ENCODE measurements at places on chromosomes 11 and 22.
A peak's percentile ranks its signal among the peaks of the same experiment; 100 is the strongest.

GRCh38 chr22:23069502-23070357 is 589 bp upstream of the GNAZ start:
- peak; percentile 17 for DNase-seq

GRCh38 chr11:1701091-1701807 is 4.3 kb downstream of the KRTAP5-6 start:
- DNase-seq = no peak

- DNase-seq = no peak
Observed at GRCh38 chr22:17402293-17402692, 33.0 kb downstream of the CECR2 start.

DNA sequence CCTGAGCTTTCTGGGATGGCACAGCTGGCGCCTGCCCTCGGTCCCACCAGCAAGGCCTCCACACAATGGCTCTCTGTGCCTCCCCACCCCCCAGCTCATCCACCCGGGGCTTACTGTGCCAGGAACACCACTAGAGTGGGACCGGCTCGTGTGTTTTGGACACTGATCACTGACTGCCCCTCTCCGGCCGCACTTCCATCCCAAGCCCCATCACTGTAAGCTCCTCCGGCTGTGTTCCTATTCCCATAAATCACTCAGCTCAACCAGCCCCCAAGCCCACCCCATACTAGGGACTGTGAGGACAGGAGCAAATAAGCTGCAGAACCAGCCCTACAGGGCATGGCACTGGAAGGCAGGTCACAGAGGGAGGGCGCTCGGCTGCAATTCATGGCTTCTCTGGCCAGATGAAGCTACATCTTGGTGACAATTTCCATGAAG is 7.3 kb downstream of the APBB1 start:
- DNase-seq = no peak

GRCh38 chr11:110286298-110287040 is 9.9 kb downstream of the RDX start:
- DNase-seq = no peak

DNA sequence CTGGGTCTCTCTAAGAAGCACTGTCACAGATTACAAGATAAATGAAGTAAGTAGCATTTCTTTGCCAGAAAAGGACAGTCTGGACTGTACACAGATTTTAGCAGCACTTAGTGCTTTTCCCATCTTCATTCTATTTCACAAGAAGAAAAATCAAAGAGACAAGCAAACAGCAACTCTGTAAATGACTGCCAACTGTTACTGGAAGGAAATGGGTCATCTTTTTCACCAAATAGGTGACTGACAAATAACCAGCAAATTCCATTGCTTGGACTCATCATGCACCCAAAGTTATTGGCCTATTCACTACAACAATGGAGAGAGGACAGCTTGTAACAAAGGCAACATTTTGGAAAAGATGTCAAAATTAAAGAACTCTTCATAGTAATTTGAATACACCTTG is 28.9 kb upstream of the CARD18 start:
- peak; percentile 40 for DNase-seq

GRCh38 chr11:108973402-108974162 is 308.7 kb downstream of the DDX10 start:
- DNase-seq = peak; percentile 83

DNA sequence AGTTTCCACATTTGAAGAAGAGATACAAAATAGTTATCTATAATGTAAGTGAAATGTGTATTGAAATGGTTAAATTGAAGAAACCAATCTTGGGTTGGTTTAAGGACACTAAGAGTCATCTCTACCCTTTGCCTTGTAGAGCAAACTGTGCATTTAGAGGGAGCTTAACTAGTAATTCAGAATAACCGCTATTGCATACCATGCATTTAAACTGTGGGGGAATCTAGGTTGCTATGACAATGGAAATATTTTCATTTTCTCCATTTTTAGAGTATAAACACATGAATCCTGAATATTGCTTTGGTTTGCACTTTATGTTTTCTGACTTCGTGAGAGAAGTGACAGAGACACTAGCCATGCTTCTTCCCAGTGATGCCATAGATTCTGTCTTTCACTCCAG is 39.7 kb downstream of the FAT3 start:
- peak; percentile 14 for DNase-seq

DNA sequence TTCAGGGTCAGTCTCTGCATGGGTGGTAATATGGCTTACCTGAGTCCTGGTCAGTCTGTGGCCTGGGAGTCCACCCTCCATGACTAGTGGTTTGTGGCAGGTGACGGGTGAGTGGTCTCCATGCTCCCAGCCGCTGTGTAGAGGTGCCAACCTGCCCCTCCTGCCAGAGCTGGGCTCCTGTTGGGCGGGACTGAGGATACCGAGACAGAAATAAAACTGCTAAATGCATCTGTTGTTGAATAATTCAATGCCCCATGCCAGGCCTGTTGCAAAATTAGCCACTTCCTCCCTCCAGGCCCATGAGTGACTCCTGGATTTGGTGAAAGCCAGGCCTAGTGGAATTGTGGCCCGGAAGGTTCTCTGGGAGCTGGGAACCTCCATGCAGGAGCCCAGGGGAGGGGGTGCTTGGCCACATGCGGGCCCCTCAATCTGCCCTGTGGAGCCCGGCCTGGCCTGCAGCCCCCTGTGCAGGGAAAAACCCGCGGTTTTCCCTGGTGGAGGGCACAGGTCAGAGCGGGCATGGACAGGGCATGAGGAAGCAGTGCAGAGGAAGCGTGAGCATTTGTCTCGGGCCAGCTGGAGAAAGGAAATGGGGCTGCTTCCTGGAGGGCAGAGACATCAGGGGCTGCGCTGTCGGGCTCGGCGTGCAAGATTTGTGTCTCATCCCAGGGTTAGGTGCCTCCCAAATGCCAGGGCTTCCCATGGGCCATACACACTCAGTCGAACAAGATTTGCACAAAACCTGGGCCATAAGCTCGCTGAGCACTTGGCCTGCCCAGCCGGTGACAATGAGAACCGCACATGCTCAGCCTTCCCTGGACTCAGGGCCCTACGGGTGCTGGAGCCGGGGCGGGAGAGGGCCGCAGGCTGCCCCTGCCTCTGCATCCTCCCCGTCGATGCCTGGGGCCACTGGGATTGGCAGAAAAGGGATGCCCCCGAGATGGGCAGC is 66.9 kb downstream of the KCNQ1 start:
- no peak for DNase-seq

DNA sequence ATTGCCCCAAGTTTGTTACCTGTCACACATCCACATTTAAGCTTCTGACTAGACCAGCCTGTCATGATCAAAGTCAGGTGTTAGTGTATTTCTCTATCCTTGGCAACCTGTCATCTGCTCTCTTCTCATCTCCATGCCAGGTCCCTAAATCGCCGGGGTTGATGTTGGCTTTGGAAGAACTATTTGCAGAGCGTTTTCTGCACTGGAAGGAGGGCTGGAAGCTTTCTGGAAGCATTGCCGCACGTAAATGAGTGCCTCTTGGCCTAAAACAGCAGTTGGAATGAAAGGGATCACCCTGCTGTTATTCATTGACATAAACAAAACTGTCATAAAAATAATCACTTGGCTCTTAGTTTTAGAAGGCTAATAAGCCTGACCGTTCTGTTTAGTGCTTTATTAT is 1.4 kb downstream of the TTC12 start:
- no peak for DNase-seq

- no peak for DNase-seq
Observed at GRCh38 chr11:115184901-115185300, 319.3 kb downstream of the CADM1 start.

DNA sequence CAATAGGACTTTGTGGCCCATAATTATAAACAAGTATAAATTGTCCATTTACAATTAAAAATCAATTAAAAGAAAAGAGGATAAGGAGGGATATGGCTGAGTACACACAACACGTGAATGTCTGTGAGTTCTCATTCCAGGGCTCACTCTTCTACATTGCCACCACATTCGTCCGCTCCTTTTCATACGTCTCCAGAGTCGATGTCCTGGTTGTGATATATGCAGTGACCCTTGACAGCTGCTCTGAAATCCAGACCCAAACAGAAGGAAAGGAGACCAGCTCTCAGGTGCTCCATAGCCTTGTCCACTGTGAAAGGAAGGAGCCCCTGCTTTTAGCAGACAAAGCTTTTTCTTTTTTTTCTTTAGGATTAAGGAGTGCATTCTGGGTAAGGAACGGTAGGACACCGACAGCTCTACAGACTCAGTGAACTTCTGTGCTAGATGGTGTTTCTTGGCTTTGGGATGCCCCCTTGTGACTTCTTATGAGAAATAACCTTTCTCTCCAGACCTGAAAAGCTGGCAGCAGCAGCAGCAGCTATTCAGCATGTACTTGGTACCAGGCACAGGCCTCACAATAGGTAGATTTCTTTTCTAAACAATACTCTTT is 19.7 kb upstream of the DNAJB13 start:
- DNase-seq = peak; percentile 29

DNA sequence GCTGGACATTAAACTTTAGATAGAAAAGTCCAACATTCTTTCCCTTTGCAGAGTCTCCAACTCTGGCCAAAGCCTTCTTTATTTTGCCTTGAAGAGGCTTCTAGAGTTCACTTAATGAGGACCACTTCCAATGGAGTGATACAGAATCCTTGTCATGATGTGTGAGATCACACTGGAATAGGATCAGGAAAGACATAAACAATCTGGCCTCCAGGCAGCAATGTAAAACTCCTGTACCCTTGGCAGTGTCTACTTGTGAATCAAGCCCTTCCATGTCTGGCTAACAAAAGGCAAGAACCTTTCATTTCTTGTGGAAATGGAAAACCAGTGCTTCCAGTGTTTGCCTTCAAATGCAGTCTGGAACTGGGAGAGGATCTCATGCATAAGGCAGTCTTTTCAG is 56.5 kb upstream of the FIBIN start:
- no peak for DNase-seq
